ENCODE measurements at places on chromosomes 2 and 18. TPM values are rescaled to one million over a fixed set of nuclear protein-coding genes. Genes with fewer than 3 reads are reported as not detected.
A peak's percentile ranks its signal among the peaks of the same experiment; 100 is the strongest.

GRCh38 chr2:173986805-173987204 lies 21.6 kb upstream of the SP3 start:
- DNase-seq: no peak

- no peak for DNase-seq
Measured at GRCh38 chr2:25794544-25795276, 83.6 kb downstream of the ASXL2 start.

DNA sequence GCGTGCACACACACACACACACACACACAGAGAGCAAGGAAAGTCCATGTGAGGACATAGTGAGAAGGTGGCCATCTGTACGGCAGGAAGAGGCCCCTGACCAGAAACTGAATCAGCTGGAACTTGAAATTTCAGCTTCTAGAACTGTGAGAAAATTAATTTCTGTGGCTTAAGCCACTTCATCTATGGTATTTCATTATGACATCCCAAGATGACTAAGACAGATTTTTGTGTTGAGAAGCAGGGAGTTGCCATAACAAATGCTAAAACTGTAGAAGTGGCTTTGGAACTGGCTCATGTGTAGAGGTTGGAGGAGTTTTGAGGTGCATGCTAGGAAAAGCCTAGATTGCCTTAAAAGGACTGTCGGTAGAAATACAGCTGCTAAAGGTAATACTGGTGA lies 63.4 kb upstream of the ZBTB7C start:
- no peak for DNase-seq

- no peak for DNase-seq
Measured at GRCh38 chr2:154910701-154911100, 212.2 kb downstream of the KCNJ3 start.

GRCh38 chr2:98419544-98419943 lies 25.1 kb upstream of the INPP4A start:
- DNase-seq: no peak

Gene PJVK
- 0.58 TPM for total RNA-seq

Gene FEZ2
- total RNA-seq: 60.4 TPM

GRCh38 chr18:40576507-40577115 lies 1378.4 kb upstream of the PIK3C3 start:
- no peak for DNase-seq

Gene NOSTRIN
- 3.1 TPM for total RNA-seq

DNA sequence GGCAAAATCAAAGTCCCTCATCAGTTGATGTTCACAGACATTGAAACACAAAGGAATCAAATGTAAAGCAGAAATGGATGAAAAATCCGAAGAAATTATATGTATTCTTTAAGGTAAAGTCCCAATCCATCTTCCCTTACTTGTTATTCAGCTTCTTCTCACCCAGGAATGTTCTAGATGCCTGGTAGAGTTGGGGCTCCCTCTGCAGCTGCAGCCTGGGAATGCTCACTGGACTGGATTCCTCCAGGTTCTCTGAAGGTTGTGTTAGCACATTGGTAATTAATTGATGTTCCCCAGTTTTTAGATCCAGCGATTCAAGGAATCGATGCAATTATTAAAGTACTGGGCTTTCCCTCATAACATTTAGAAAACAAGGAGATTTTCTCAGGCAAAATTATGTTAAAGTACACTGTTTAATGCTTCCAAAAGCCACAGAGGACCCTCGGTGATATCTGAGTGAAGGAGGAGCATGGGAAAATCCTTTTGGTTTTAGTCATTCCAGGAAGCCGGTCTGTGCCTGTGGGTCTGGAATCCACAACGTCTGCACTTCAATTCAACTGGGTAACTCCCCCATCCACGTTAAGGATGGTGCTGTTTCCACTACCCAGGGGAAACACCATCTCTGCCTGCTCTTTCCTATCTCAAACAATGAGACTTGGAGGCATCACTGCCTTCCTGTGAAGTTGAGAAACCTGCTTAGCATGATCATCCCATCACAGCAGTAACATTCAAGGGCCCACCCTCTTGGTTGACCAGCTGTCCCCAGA lies 22.0 kb downstream of the NTSR2 start:
- no peak for DNase-seq

- DNase-seq: no peak
Measured at GRCh38 chr2:24883946-24884345, 36.1 kb downstream of the ADCY3 start.

DNA sequence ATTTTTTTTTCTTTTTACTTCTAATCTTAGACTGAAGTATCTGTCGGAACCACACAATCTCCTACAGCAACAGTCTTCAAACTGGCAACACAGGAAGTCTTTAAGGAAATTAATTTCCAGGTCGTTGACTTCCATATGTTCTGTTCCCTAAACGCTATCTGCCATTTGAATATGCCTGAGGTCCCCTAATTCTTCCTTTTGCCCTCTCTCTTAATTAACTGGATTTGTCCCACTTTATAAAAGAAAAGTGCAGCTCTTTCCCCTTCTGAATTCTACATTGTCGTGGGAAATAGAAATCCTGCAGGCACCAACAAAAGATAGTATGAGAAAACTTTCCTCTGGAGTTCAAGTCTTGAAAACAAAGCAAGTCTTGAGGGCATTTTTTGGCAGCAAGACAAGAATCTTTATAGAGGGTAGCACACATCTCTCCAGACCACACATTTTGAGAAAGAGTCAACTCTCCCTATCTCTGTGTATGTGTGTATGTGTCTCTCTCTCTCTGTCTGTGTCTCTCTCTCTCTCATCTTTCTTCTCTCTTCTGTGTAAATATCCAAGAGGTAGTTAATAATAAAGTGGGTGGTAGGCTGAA lies 879.8 kb downstream of the SOCS6 start:
- DNase-seq: no peak

- no peak for DNase-seq
Measured at GRCh38 chr2:164675687-164676086, 54.4 kb upstream of the GRB14 start.

DNA sequence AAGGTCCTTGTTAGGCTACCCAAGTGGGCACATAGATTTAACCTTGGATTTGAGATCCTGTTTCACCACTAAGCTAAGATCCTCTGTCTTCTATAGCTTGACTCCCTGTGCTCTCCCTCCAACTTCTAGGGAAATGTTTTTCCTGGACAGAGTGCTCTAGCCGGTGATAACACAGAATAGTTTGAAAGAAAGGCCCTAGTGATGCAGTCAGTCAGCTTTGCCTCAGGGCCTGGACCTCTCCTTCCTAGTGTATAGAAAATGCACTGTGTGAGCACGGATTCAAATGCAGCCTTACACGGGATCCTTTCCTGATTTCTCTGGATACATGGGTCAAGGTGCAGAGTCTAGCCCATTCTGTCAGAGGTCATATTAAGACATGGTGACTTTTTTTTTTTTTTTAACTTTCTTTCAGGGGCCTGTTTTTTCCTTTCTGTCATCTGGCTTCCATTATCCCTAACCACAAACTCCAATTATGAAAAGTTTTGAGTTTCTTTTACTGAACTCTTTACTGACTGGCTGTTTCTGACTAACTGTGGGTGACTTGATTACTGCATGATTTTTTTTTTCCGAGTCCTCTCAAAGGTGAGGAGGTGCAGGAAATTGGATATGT lies 122.6 kb downstream of the LRP1B start:
- no peak for DNase-seq

GRCh38 chr18:67302043-67302442 lies 214.5 kb downstream of the DSEL start:
- no peak for DNase-seq

GRCh38 chr2:177572236-177572671 lies 179.7 kb downstream of the AGPS start:
- DNase-seq: peak; percentile 38

Gene APCDD1
- total RNA-seq: 0.51 TPM

GRCh38 chr2:10497797-10498251 lies 49.7 kb upstream of the ODC1 start:
- DNase-seq: no peak

DNA sequence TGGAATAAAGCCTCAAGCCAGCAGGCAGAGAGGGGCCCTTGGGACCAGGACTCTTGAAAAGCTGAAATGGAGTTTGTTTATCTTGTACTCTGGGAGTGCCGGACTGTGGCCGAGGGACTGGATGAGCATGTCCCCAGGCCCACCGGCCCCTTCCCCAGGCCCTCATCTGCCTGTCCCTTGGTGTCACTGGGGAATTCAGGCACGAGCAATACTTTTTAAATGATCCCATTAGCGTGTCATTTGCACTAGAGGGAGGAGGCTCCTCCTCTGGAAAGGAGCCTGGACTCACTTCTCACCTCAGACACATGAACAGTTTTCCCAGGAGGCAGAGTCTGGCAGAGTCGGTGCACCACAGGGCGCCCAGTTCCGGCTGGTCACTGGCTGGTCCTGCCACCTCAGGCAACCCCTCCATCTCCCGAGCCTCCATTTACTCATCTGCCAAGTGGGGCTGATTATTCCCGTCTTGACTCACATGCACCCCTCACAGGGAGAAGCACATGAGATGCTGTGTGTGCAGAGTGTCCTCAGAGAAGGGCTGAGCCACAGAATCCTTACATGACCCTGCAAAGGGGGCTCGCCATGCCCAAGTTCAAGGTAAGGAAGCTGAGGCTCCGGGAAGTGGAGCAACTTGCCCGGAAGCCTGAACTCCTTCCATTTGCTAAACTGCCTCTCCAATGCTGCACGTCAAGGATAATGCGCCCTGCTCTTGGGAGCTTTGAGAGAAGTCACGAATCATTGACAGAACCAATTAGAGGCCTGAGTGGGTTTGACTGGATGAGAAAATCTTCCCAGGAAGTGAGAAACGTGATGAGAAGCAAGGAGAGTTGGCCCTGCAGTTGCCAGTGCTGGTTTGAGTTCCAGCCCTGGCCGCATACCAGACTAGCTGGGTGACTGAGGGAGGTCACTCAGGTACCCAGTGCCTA lies 26.7 kb downstream of the CIB4 start:
- no peak for DNase-seq

Gene DNMT3A
- total RNA-seq: 20.5 TPM

- no peak for DNase-seq
Measured at GRCh38 chr2:102891296-102891695, 129.5 kb downstream of the TMEM182 start.

Gene AQP12A
- total RNA-seq: not detected

- DNase-seq: no peak
Measured at GRCh38 chr2:238498188-238498587, 71.5 kb downstream of the ASB1 start.

Gene SPATA3
- total RNA-seq: not detected

Gene RSAD2
- under 0.01 TPM for total RNA-seq

GRCh38 chr2:8076448-8077342 lies 605.2 kb upstream of the ID2 start:
- DNase-seq: no peak

DNA sequence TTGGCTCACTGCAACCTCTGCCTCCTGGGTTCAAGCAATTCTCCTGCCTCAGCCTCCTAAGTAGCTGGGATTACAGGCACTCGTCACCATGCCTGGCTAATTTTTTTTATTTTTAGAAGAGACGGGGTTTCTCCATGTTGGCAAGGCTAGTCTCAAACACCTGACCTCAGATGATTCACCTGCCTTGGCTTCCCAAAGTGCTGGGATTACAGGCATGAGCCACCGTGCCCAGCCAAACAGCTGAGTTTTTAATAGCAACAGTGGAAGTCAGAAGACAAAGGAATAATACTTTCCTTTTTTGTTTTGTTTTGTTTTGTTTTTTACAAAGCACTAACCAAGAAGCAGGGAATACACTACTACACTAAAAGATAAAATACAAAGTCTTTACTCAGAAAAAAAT lies 16.9 kb downstream of the GPR75 start:
- no peak for DNase-seq

- no peak for DNase-seq
Measured at GRCh38 chr2:64945973-64946768, 43.0 kb upstream of the SLC1A4 start.

Gene SGPP2
- total RNA-seq: 9.7 TPM

- DNase-seq: no peak
Measured at GRCh38 chr2:38380397-38381130, 3.5 kb upstream of the ATL2 start.

GRCh38 chr2:144230448-144231085 lies 289.4 kb downstream of the ZEB2 start:
- no peak for DNase-seq

DNA sequence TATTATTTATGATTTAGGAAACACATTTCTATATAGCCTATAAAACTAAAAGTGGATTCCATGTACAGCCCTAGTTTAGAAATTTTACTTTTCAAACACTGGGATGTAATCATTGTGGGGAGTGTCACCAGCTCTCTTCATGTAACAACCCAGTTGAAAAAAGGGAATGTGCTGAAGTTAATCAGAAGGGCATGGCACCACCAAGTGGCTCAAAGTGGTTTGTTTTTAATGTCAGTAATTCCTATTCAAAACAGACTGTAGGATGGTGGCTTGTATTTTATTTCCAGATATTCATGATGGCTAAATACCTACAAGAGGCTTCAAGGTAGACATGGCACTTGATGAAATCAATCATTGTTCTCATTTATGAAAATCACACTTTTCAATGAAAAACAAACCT lies 58.1 kb upstream of the TMEM182 start:
- no peak for DNase-seq

DNA sequence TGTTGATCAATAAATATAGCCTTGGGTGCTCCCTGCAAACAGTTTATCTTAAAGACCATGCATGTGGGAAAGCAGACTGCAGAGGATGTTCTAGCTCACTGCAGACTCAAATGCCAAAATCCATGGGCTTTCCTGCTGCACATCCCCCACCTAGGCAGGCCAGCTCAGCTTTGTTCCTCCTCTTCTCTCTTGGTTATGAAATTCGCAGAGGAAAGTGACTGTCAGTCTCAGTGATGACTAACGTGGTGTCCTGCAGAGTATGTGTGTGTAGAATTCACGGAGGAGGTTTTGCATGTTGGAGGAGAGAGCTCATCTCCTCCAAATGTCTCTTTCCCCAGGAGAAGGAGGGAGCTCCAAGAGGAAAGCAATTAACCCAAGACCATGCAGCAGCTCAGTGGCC lies 21.4 kb upstream of the KCNS3 start:
- no peak for DNase-seq

DNA sequence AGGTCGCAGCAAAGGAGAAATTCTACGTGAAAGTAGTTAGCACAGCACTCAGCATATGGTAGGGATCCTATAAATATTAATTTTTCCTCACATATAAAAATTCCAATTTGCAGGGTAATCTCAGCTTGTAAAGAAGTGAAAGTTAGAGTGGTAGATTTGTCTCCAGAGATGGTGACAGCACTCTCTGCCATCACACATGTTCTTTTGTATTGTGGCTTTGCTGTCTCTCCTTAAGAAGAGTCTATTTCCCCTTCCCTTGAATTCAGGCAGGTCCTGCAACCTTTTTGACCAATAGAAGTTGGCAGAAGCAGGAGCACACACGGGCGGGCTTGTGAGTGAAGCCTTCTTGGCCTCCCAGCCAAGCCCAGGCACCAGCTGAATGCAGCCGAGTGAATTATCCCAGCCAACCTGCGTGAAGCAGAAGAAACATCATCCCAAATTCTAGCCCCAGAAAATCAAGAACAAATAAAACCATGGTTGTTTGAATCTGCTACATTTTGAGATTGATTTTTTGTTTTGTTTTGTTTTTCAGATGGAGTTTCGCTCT lies 107.8 kb upstream of the COPS8 start:
- DNase-seq: no peak

Gene CAPN14
- total RNA-seq: 0.46 TPM
